SK-N-SH treated with all-trans-retinoic acid at 6 μM for 48 hours (cell line): ENCODE measurements at places on chromosomes 12 and 14.

GRCh38 chr14:79328863-79329262 is 882.4 kb downstream of the DIO2 start:
- ATAC-seq: no peak

DNA sequence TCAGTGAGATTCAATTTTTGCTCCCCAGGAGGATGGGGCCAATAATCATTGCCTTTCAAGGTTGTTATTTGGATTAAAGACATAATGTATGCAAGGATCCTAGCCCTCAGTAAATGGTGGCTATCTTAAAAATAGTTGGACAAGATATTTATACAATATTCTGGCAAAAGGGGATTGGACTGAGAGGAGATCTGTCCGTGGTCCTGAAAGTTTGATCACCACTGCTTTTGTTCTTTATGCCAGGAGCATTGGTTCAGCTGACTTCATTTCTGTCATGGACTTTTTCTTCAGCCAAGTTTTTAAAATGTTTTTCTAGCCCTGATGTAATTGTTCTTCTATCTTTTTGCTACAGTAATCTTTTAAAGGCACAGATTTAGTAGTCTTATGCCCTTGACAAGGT is 70.2 kb upstream of the TCL1A start:
- no peak for ATAC-seq

DNA sequence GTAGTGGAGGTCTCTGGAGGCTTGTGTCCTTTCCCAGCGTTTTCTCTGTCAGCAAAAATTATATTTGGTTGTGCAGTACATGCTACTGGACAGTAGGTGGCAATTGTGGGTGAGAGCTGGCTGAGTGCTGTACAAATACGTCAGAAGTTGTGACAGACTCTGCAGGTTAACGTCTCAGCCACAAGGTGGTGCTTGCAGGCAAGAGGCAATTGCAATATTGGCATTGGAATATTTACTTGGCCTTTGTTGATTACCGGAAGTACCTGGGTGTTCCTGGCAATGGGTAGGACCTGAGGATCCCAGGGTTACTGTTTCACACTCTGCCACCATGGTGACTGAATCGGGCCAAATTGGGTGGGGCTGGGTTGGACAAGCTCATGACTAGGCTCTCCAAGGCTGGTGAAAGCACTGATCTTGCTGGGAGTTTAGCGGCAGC is 333.9 kb upstream of the LMO3 start:
- no peak for ATAC-seq

- ATAC-seq: peak; percentile 85
Measured at GRCh38 chr12:79409562-79409961, 281.2 kb downstream of the PAWR start.

- peak; percentile 92 for ATAC-seq
Measured at GRCh38 chr12:99984271-99985128, at the start of gene ANKS1B. Gene ANKS1B, minus strand, starts transcription at chr12:99984936. Its CDS starts 699 bp downstream, at chr12:99984237.

GRCh38 chr14:26765301-26765700 is 167.5 kb upstream of the NOVA1 start:
- ATAC-seq: no peak

- peak; percentile 83 for ATAC-seq
Measured at GRCh38 chr12:4421590-4422031, 24.0 kb downstream of the FGF6 start.

GRCh38 chr12:53596920-53597363 is 29.2 kb downstream of the ATF7 start:
- peak; percentile 47; the same call in 2 of the 3 replicates for ATAC-seq
